ENCODE measurements at places on chromosomes 2 and 18.

DNA sequence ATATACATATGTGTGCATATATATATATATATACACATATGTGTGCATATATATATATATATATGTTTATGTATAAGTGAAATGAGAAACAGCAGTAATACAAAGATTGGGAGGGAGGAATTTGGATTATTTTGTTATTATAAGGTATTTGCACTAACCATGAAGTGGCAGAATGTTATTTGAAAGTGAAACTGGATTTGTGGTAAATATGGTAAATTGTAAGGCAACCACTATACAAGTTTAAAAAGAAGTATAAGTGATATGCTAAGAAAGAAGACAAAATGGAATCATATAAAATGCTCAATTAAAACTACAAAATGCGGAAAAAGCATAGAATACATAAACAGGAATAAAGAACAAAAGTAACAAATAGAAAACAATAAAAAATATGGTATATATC, 37.5 kb downstream of the FBXO15 start:
- no peak for DNase-seq

- DNase-seq, result no peak
Measured at GRCh38 chr2:82139979-82140611, 1835.5 kb upstream of the LRRTM1 start.

DNA sequence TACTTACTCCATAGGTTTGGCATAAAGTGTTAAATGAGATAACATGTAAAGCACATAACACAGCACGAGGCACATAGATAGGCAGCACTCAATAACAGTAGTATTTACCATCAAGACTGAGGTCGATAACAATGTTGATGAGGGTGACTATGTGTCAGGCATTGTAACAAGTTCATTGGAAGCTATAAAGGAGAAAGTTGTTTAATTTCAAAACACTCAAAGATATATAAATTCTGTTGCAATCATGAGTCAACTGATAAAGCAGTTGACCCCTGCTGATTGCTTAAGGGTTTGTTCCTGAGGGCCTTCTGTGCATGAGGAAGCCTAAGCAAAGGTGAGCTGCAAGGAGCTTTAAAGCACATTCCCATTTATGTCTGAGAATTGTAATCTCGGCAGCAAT, 760.5 kb downstream of the SATB2 start:
- DNase-seq, result no peak

- no peak for DNase-seq
Measured at GRCh38 chr18:36766836-36767235, 62.0 kb downstream of the TPGS2 start.

DNA sequence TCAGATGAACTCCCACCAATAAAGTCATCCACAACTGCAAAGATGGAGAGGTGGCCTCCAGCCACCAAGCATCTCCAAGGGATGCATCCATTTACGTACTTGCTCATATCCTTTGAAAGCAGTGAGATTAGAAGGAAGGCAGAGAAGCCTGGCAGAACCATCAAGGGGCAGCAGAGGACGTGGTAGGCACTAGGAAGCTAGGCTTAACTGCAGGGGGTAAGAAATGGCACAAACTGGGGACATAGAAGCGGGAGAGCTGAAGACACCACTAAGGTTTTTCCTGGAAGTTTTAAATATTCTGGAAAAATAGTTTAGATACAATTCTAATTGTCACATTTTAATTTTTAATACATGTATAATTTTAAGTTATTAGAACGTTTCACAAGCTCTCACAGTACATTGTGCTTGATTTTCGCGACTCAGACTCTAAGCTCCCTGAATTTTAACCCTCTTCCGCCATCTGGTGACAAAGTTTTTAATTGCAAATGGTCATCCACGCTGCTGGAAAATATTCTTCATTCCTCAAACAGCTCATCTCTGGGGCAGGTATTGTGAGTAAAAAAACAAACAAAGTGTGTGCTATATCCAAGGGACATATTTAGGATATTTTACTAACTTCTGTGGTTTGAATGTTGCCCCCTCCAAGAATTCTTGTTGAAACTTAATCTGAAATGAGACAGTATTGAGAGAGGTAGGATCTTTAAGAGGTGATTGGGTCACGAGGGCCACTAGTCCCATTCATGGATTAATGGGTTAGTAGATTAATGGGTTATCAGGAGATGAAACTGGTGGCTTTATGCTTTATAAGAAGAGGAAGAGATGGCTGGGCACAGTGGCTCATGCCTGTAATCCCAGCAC, 1.6 kb upstream of the PSTPIP2 start:
- no peak for DNase-seq

DNA sequence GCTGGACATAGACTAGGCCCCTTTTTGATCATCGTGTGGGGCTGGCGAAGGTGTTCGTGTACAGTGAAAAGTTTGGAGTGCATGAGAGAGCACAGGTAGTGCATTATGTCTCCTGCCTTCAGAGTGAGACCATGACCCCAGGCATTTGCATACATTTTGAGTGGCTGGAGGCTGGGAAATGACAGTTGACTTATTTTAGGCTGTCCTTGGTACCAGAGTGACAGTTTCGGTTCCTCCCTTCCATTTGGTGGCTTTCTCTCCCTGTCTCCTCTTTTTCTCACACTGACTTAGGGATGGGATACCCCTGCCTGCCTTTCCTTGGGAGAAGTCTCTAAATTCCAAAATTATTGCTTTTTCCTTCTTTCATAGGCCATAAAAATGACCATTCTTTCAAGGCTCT, 20.1 kb downstream of the SERPINB12 start:
- DNase-seq, result no peak

DNA sequence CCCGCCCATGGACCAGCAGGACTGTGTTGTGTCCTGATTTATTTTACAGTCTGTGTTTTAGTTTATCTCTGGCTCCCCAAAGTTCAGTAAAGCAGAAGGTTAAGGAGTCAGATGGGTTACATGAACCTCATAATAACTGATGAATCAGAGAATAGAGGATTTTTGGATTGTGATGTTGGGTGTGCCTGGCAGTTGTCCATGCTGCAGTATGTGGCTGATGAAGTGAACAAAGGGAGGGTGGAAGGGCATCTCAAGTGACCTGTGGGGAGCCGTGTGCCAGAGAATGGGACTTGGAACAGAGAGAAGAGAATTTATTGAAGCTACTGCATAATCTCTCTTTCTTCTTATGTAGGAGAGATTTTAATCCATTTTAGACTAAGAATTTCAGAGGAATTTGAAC, 145.5 kb downstream of the MAP4K4 start:
- DNase-seq, result no peak

DNA sequence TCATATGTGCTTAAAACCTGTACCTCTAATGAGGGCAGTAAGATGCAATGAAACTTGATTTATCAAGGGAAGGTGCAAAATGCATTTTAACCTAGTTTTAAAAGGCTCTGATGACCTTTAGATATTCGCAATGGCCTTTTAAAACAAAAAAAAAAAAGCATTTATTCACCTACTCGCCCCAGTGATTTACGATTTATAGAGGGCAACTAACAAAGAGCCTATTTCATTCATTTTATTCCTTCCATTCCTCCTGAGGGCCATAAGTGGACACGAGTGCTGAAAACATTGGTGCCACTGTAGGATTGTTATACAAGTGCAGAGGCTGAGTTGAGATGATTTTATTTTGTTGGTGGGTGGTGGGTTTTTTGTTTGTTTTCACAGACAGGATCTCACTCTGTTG, 48.1 kb downstream of the RNF152 start:
- DNase-seq, result no peak

DNA sequence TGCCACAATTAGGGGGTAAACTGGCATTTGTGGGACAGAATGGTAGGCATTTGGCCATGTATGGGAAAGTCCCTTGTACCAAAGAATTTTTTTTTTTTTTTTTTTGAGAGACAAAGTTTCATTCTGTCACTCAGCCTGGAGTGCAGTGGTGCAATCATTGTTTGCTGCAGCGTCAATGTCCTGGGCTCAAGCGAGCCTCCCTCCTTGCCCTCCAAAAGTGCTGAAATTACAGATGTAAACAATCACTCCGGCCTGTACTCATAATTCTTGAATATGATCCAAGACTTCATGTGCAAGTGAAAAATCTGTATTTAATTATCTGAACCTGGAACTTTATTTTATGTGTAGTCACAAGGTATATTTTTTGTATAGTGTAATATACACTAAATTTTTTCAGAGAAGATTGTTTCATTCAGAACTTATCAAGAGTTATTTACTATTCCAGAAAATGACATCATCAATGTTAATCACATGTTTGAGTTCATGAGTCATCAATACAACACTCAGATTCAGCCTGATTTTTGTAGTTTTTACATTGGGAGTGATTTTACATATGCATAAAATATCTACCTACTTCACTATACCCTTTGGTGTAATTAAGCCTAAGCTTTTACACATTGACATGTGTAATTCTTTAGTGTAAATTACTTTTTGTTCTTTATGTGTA, 138.7 kb upstream of the L3MBTL4 start:
- DNase-seq, result no peak

- no peak for DNase-seq
Measured at GRCh38 chr2:127405255-127405610, 13.0 kb upstream of the PROC start.

GRCh38 chr2:1740716-1741589, 3.4 kb downstream of the PXDN start:
- no peak for DNase-seq

- no peak for DNase-seq
Measured at GRCh38 chr2:218340656-218341055, 16.0 kb upstream of the CATIP start.

GRCh38 chr2:173286153-173286809, 68.4 kb upstream of the CDCA7 start:
- DNase-seq, result no peak

DNA sequence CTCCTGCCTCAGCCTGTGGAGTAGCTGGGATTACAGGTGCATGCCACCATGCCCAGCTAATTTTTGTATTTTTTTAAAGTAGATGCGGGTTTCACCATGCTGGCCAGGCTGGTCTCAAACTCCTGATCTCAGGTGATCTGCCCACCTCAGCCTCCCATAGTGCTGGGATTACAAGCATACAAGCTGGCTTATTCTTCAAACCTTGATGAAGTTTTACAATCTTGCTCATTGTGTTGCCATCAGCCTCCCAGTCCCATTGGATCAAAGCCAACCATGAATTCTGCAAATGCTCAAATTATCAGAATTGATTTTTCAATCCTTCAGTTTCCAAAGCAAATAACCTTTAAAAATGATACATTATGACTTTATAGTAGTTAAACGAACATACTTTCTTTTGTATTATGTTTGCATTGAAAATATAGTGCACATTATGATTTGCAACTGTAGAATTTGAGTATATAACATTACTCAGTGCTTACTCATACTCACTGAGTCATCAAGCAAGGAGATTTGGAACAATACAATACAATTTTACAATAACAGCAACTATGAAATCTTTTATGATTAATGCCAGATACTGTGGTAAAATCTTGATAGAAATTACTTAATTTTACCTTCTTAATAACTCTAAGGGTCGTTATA, 1491.9 kb upstream of the CELF4 start:
- DNase-seq, result no peak

- DNase-seq, result no peak
Measured at GRCh38 chr18:70289351-70290312, 787 bp downstream of the SOCS6 start.

DNA sequence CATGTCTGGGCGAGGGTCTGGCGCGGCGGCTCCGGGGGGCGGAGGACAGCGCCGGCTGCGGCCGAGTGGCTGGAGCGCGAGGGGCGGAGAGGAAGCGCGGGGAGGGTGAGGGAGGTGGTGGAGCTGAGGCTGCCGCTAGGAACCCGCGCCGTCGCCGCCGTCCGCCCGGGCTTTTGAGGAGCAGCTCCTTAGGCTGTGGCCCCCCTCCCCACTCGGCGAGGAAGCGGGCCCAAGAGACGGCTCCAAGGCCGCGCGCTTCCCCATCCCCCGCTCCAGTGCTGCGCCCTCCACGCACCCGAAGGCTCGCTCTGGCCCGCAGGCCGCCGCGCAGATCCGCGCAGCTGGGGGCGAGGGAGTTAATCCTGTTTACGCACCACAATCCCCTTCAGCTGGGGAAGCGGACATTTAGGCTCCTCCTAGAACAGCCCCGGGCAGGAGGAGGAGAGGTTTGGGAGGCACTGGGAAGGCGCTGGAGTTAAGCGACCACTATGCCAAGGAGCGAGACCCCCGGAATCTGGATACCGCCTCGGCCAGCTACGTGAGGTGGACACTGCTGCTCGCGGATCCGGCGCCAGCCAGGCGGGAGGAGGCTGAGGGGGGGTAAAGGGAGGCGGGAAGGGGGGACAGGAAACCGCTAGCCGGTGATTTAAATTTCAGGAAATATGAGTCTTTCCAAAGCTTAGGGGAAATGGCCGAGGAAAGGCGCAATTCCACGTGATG, at the start of gene CNRIP1:
TSS of gene CNRIP1 (minus strand) at position 552 of the 720 bp plus-strand sequence. CDS start at position 3, 549 bp downstream.
- peak; percentile 48 for DNase-seq

DNA sequence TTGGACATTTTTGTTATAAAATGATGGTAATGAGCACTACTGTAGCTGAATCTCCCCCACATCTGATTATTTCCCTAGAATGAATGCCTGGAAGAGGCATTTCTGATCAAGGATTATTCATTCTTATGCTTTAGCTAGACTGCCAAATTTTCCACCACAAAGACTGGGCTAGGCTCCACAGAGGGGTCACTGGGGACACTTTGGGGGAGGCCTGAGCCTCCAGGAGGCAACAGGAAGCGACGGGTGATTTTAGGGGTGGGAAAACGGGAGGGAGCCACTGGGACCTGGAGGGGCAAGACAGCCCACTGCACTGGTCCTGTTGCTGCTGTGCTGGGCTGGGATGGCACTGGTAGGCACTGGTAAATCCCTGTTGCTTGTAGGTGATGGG, 2.4 kb upstream of the ASB1 start:
- no peak for DNase-seq

DNA sequence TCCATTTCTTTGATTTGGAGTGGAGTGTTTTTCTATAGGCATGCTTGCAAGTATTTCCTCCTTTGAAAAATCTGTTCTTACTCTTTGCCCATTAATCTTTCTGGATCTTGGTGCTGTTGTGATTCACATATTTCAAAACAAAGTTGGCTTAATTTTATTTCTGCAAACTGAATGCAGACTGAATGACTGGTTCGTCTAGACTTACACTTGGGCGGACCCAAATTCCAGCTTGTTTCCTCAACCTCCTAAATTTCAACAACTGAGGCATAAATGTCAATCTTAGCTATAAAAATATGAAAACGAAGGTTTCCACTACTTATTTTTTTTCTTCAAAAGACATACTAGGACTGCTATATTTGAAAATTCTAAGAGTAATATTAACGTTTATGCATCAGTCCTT, 59.0 kb downstream of the ANKRD44 start:
- DNase-seq, result no peak

DNA sequence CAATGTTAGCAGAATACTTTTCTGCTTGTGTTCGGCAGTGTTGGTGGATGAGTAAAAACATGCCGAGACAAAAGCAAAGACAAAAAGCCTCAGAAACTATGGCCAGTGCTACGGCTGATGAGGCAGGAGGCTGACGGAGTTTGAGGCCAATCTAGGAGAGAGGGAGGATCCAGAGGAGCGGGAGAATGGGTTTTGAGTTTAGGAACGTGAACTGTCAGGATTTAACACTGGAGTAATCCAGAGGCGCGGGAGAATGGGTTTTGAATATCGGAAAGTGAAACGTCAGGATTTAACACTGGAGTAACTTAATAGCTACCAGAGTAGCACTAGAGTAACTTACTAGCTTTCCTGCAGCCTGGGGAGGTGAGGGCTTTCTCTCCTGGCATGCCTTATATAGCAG, 37.4 kb downstream of the LYPD6B start:
- DNase-seq, result no peak

Measured in hypothalamus (tissue), 51 donors.